ENCODE measurements at places on chromosomes 7 and 10. TPM values are rescaled to one million over a fixed set of nuclear protein-coding genes. Genes with fewer than 3 reads are reported as not detected.

The LEP gene
- total RNA-seq, result not detected

GRCh38 chr10:123995461-123996131 lies 97.8 kb downstream of the CHST15 start:
- H3K4me1 ChIP-seq, result peaks cover 5% of the 10 kb centered on the region
- no peak overlapping the region for H3K27ac ChIP-seq
- no peaks in the 10 kb centered on the region for H3K36me3 ChIP-seq

DNA sequence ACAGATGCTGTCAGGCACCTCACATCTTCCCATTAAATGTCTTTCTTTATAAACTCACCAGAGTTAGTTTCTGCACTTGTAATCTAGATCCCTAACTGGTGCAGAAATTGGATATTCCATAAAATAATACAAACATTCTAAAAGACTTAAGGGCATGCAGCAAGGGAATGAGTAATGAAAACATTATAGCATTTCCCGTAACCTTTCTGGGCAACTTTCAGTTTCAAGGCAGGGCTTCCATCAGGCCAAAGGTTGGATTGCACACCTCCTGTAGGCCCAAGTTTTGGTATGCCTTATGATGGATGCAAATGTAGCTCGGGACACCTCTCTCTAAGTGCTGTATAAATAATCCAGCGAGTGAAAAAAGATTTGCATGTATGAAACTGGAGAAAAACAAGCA lies 129.9 kb upstream of the LYZL2 start:
- no peaks in the 10 kb centered on the region for H3K27me3 ChIP-seq
- H3K27ac ChIP-seq, result no peak overlapping the region
- no peak overlapping the region for H3K4me3 ChIP-seq
- H3K4me1 ChIP-seq, result no peaks in the 10 kb centered on the region

DNA sequence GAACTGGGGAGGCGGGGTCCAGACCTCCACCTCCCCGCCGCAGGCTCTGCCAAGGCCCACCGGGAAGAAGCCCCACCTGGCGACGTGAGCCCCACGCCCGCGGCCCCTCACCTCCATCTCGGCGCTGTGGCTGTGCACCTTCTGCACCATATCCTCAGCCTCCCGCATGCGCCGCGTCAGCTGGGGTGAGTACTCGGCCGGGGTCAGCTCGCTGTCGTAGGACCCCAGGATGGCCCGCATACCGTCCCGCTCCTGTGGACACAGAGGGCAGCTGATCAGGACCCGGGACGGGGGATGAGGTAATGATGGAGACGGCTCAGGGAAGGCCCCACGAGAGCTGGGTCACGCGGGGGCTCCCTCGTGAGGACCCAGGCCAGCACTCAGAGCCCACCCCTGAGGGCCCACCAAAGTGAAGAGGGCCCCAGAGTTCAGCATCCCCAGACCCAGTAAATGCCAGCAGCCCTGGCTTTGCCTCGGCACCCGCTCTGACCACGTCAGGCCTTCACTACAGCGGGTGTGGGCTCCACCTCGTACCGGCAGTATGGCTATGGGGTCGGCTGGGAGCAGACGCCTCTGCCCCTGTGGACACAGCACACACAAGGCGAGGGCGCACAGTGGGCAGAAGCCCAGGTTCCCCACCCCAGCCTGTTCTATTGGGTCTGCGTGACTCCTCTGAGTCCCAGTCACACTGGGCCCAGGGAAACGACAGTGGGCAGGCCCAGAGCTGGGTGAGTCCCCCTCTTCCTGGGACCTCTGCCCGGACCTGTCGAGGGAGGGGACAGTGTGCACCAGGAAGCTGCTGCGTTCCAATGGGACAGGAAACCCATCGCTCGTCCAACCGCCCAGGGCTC lies 218.1 kb downstream of the MAD1L1 start:
- no peak for DNase-seq
- peaks cover 13% of the 10 kb centered on the region for H3K4me1 ChIP-seq
- H3K27me3 ChIP-seq, result no peaks in the 10 kb centered on the region
- no peaks in the 10 kb centered on the region for H3K36me3 ChIP-seq
- H3K4me3 ChIP-seq, result no peak overlapping the region
